Foreskin keratinocyte (primary cell): ENCODE measurements at places on chromosomes 11 and 22. TPM values are rescaled to one million over a fixed set of nuclear protein-coding genes. Genes with fewer than 3 reads are reported as not detected.

Gene SAA4
- not detected in 2 replicates for total RNA-seq

Gene MMP27
- not detected in 2 replicates for total RNA-seq

Gene INSC
- 0.07 and 0.35 TPM in 2 replicates for total RNA-seq

Gene ADM
- 28.7 and 34.1 TPM in 2 replicates for total RNA-seq

Gene TRPC6
- 0.28 and 0.41 TPM in 2 replicates for total RNA-seq

Gene OR52N4
- total RNA-seq = not detected in 2 replicates

Gene ABTB2
- 0.60 and 0.99 TPM in 2 replicates for total RNA-seq

Gene OR52E8
- total RNA-seq = not detected in 2 replicates

Gene CHRM1
- total RNA-seq = not detected in 2 replicates

Gene GATD1
- 37.0 and 37.9 TPM in 2 replicates for total RNA-seq

Gene MRGPRF
- 0.07 and 0.14 TPM in 2 replicates for total RNA-seq

Gene MMP13
- total RNA-seq = not detected in 2 replicates
